ENCODE measurements at places on chromosomes 7 and 10.

DNA sequence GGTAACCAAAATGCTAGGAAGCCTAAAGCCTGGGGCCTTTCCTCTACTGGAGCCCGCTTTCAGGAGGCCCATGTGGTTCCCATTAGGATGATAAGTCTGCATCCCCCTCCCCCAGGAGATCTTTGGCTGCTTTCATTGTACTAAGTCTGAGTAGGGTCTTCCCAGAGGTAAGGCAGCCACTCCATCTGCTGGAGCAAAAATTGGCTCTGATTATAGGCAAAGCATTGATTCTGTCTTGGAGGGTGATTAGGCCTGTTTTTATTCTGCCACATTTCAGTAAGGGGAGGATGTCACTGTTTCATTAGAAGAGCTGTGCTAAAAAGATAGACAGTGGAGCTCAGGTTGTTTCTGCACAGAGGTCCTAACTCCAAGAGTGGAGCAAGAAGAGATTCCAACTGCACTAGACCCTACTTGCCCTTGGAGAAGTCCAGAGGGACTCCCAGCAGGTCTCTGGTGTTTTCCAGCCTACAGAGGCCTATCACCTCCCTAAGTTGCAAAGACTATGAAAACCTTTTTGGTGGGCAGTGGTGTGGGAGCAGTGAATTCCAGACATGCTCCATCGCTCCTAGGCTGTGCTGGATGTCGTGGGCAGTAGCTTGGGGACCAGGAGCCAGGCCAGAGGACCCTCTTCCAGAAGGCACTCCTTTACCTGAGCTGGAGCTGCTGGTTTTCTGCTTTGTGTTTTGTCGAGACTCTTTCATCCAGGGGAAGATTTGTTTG, 7.1 kb upstream of the HOXA2 start:
- DNase-seq, result no peak

GRCh38 chr7:134730411-134730829, 49.0 kb upstream of the CALD1 start:
- no peak for DNase-seq

DNA sequence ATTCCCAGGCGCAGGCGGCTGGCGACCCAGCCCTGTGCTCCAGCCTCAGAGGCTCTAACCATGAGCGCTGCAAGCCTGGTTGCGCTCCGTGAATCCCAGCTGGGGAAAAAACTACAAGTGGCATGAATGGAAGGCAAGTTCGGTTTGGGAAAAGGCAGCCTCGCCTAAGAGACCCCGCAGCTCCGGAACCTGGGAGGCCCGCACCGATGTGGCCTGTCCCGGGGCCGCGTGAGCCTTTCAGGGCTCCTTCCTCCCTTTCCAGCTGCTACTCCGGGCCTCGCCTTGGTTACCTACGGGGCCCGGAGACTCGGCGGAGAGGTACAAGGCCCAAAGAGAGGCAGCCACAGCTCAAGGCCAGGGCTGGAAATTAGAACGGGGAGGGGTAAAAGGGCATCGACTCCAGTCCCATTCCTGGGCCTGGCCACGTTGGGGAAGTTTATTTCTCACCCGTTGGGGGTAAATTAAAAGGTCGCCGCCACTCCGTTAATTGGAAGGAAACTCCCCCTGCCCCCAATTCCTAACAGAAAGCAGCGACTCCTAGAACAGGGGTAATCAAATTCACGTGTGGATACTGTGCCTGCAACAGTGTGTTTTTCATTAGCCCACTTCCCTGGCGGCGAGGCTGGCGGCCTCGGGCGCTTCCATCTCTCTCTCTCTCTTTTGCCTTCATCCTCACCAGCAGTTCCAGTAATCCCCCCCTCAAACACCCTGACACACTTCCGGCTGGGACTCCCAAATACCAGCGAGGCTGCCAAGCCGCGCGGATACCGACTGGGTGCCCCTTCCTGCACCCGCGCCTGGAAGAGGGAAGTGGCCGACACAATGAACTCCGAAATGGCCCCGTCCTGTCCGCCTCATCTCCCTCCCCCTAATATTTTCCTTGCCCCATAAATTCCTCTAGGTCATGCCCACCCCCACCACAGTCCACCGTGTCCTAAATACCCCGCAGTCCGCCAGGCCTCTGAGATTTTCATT, 1.5 kb upstream of the HOXA9 start:
- peak; percentile 61 for DNase-seq

DNA sequence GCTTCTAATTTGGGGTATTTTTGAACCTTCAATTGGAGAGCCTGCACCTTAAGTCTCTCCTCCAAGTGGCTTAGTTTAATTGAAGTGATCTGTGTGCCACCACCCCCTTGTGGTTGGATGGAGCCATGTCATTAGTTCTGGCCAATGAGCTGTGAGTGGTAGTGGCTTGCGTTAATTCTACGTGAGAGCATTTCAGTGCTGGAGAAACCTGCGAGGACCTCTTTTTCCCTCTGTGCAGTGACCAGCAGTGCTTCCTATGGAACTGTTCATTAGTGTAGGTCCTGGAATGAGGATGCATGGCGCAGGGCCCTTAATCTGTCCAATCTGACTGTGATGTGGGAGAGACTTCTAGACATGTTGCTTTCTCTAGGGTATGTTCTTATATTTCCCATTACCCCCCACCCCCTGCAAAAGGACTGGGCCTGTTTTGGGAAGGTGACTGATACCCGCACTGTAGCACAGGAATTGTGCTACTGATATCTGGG, 3.8 kb downstream of the HILPDA start:
- DNase-seq, result peak; percentile 72

- no peak for DNase-seq
These were observed 53.5 kb upstream of the APBB1IP start for GRCh38 chr10:26384600-26384999.

GRCh38 chr10:125008689-125009638, 67.0 kb downstream of the ZRANB1 start:
- no peak for DNase-seq

DNA sequence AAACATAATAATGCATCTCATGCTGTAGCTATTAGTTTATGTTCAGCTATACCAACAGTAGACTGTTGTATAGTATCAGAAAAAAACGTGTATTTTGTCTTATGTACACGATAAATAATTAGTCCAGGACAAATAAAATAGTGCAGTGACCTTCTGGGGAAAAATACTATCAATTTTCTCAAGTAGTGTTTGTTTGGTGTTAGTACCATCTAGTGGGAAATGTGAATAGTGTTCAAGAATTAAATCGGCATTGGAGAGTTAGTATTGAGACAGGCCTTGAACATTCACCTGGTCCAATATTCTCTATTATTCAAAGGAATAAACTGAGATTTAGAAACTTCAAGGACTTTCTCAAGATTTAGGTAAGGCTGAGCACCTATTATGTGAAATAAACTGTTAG, 21.7 kb upstream of the OR2A5 start:
- DNase-seq, result peak; percentile 49

GRCh38 chr10:132961787-132962622, 19.6 kb upstream of the CFAP46 start:
- DNase-seq, result peak; percentile 75

GRCh38 chr10:44389150-44389549, 4.3 kb upstream of the CXCL12 start:
- DNase-seq, result no peak

DNA sequence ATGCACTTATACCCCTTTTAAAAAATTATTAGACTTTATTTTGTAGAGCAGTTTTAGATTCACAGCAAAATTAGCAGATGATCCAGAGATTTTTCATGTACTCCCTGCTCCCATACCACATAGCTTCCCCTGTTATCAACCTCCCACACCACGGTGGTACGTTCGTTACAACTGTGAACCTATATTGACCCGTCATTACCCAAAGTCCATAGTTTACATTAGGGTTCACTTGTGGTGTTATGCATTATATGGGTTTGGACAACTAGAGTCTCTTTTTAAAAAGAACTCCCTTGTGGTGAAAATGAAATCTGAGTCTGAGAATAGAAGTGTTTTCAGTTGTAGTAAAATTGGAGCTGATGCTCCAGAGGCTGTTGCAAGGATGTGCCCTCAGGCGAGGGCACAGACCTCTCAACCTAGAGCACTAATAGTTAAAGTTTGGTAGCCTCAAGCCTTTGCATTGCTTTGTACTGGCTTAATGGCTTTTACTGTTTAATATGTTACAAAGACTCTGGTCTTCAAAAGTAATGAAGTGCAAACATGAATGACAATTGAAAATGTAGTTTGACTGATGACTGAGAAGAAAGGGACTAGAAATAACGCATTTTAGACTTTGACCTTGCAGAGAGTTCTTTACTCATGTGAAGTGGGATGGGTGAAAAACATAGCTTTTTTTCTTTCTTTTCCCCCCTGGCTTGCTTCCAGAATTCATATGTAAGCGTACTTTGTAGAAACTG, 30.6 kb upstream of the CSTF2T start:
- DNase-seq, result peak; percentile 82

DNA sequence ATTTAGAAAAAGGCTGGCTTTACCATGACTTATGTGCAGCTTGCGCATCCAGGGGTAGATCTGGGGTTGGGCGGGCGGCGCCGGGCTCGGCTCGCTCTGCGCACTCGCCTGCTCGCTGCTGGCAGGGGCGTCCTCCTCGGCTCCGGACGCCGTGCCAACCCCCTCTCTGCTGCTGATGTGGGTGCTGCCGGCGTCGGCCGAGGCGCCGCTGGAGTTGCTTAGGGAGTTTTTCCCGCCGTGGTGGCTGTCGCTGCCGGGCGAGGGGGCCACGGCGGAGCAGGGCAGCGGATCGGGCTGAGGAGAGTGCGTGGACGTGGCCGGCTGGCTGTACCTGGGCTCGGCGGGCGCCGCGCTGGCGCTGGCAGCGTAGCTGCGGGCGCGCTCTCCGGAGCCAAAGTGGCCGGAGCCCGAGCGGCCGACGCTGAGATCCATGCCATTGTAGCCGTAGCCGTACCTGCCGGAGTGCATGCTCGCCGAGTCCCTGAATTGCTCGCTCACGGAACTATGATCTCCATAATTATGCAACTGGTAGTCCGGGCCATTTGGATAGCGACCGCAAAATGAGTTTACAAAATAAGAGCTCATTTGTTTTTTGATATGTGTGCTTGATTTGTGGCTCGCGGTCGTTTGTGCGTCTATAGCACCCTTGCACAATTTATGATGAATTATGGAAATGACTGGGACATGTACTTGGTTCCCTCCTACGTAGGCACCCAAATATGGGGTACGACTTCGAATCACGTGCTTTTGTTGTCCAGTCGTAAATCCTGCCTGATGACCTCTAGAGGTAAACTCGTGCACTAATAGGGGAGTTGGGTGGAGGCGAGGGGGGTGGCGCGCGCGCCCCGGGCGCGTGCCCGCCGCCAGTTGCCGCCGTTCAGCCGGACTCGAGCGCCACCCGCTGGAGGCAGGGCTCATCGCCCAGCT, at the start of gene HOXA5:
Gene HOXA5 (minus strand): TSS at position 659 of the 927 bp plus-strand sequence. CDS start 74 bp downstream, at position 585.
- DNase-seq, result peak; percentile 98

GRCh38 chr7:51255036-51255435, 61.6 kb downstream of the COBL start:
- DNase-seq, result no peak

DNA sequence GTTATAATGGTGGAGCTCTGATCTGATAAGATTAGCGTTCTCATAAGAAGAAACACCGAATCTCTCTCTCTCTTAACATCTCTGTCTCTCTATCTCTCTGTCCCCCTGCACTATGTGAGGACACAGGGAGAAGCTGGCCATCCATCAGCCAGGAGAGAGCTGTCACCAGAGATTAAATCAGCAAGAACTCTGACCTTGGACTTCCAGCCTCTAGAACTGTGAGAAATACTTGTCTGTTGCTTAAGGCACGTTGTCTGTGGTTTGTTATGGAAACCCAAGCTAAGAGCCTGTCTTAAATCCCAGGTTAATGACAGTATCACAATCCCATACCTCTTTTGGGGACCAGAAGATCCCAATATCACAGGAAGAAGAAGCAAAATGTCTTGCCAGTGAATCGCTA, 132.0 kb upstream of the AKR1E2 start:
- peak; percentile 32 for DNase-seq

DNA sequence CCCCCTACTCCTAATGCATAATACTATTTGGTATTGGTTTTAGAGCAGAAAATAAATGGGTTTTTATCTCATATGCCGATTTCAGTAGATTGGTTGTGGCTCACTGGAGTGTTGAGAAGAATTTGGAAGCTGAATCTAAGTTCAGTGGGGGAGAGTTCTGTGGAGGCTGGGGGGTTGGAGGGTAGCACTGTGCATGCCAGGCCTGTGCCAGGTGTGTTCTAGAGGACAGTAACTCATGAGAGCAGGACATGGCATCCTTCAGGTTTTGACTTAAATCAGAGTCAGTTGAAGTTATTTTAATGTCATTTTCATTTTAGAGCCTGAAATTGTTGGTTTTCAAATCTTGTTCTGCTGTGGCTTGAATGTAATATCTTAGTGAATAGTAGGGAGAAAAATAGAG, 79.5 kb downstream of the EEPD1 start:
- DNase-seq, result no peak

DNA sequence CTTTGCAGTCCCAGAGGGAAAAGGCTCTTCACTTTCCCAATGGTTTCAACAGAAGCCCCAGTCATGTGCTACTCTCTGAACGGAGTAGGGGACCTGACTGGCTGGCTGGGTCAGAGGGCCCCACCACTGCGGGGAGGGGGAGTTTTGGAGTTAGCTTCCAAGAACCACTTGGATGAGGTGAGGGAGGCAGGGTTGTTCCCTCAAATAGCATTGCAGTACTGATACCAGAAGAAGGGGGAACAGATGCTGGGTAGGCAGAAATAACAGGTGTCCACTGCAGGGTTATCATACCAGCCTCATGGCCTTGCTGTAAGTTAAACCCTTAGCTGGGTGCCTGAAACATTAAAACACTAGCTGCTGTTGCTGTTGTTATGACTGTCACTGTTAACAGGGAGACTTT, 131.3 kb downstream of the UBE2H start:
- no peak for DNase-seq

DNA sequence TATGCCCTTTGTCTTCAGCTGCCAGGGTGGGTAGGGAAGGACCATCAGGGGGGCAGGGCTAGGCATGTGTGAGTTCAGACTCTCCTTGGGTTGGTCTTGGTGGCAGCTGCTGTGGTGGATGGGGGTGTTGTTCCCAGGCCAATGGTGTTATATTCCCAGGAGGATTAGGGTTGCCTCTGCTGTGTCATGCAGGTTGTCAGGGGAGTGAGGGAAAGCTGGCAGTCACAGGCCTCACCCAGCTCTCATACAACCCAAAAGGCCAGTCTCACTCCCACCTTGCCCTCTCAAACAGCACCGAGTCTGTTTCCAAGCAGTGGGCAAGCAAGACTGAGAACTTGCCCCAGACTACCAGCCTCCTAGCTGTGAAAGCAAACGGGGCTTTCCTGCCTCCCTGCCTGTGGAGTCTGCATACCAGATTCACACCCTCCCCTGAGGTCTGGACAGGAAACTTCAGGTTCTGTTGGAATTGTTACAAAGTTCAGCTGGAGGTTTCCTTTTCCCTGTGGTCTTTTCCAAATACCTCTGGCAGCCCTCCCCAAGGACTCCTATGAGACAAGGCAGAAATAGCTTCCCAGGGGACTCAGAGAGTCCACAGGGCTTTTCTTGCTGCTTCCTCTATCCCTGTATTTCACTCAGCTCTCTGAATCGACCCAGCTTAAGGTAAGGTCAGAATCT, 1.4 kb downstream of the HYAL4 start:
- DNase-seq, result peak; percentile 71

DNA sequence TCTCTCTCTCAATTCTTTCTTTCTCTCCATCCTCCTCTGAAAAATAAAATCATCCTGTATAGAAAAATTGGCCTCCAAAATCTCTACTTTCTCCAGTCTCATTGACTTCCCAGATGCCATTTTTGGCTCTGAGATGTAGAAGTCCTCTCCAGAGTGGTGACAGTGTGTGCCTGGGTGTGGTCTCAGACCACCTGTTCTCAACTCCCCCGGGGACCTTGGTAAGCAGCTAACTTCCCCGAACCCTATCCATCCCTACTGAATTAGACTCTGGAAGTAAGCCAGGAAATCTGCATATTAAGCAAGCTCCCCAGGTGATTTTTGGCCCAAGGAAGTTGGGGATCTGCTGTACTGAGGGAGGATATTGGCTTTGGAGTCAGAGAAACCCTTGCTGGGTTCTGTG, 120.5 kb downstream of the WDR11 start:
- no peak for DNase-seq
